Anterior cingulate cortex (tissue), 58 donors: ENCODE measurements at places on chromosomes 11 and 22.

GRCh38 chr22:49958931-49959781 lies 1.4 kb upstream of the PIM3 start:
- DNase-seq = no peak

- DNase-seq = no peak
These were observed 39.0 kb upstream of the MMP20 start for GRCh38 chr11:102664001-102664752.

- no peak for DNase-seq
These were observed 19.9 kb downstream of the IL10RA start for GRCh38 chr11:118006153-118006534.

DNA sequence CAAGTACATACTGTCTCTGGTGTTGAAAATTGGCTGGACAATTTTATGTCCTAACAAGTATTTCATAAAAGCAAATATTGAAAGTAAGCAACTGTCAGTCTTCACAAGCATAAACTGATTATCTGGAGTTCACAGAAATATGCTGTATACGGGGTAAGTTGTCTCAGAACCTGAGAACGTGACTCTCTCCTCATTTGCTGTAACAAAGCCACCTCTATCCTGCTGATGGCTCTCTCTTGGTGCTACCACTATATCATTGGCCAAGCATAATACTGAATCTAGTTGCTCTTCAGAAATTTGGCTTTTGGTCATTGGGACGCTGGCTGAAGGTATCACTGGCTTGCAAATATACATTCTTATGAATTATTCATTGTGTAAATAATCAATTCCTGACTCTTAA lies 1078.0 kb downstream of the LRRC4C start:
- DNase-seq = no peak

GRCh38 chr11:21653951-21654421 lies 538.9 kb upstream of the ANO5 start:
- no peak for DNase-seq

GRCh38 chr11:61378713-61379313 lies 13.6 kb upstream of the TMEM216 start:
- DNase-seq = no peak

DNA sequence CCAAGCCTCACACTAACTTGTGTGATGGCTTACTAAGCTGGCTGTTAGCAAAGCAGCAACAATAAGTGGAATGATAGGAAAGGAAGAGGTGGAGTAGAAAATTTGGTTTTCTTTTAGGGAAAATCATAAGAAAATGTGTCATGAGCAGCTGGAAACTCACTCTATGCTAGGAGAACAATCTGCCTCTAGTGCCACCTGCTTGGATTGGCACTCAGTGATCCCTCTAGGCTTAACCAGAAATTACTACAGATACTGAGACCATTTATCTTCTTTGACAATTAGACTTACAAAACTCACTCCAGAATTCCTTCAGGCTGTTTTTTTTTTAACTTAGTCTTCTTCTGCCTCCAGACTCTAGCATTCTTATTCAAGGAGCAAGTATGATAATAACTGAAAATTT lies 117.3 kb downstream of the CD44 start:
- no peak for DNase-seq
